A549 treated with AZD2906 at 1 μM for 4 hours (cell line): ENCODE measurements at places on chromosomes 7 and 10. TPM values are rescaled to one million over a fixed set of nuclear protein-coding genes. Genes with fewer than 3 reads are reported as not detected.

ARMS2 gene
- not detected in 5 replicates for total RNA-seq

FOXI2 gene
- not detected in 5 replicates for total RNA-seq

MAT1A gene
- 0.01 to 0.23 TPM (median 0.08 TPM) in 5 replicates for total RNA-seq

LRRC18 gene
- total RNA-seq: not detected in 5 replicates

BAIAP2L1 gene
- 37.8 to 39.3 TPM (median 38.3 TPM) in 5 replicates for total RNA-seq

BCL7B gene
- total RNA-seq: 62.0 to 74.0 TPM (median 68.5 TPM) in 5 replicates

PALD1 gene
- 5.4 to 7.6 TPM (median 6.5 TPM) in 5 replicates for total RNA-seq

NOS3 gene
- 0.30 to 0.69 TPM (median 0.58 TPM) in 5 replicates for total RNA-seq

INMT gene
- total RNA-seq: 0.03 TPM in 1 of 5 replicates, not detected in the others

EPHB4 gene
- total RNA-seq: 38.4 to 43.1 TPM (median 40.6 TPM) in 5 replicates

AGR2 gene
- 95.6 to 172 TPM (median 133 TPM) in 5 replicates for total RNA-seq

MYH16 gene
- total RNA-seq: 0.27 to 0.41 TPM (median 0.34 TPM) in 5 replicates

TFAM gene
- 61.0 to 91.8 TPM (median 65.9 TPM) in 5 replicates for total RNA-seq

SLC26A3 gene
- total RNA-seq: 0.02 to 0.05 TPM in 2 of 5 replicates, not detected in the others

ANKRD2 gene
- total RNA-seq: 5.1 to 8.8 TPM (median 7.1 TPM) in 5 replicates

EGR2 gene
- total RNA-seq: 0.22 to 0.32 TPM (median 0.29 TPM) in 5 replicates

HTRA1 gene
- 47.9 to 56.4 TPM (median 48.7 TPM) in 5 replicates for total RNA-seq

CNTNAP2 gene
- total RNA-seq: 0.02 to 0.05 TPM (median 0.02 TPM) in 4 of 5 replicates, not detected in the other

KCNMA1 gene
- total RNA-seq: 39.3 to 80.4 TPM (median 65.2 TPM) in 5 replicates

TUBB8 gene
- 0.05 to 0.12 TPM (median 0.07 TPM) in 3 of 5 replicates, not detected in the others for total RNA-seq

ALDH18A1 gene
- total RNA-seq: 43.4 to 52.0 TPM (median 45.7 TPM) in 5 replicates

CFAP69 gene
- 1.2 to 2.5 TPM (median 2.0 TPM) in 5 replicates for total RNA-seq

CLIP2 gene
- 11.8 to 14.9 TPM (median 13.7 TPM) in 5 replicates for total RNA-seq
